Fibroblast of skin of left quadriceps (primary cell): ENCODE measurements at places on chromosomes 6 and 20.

DNA sequence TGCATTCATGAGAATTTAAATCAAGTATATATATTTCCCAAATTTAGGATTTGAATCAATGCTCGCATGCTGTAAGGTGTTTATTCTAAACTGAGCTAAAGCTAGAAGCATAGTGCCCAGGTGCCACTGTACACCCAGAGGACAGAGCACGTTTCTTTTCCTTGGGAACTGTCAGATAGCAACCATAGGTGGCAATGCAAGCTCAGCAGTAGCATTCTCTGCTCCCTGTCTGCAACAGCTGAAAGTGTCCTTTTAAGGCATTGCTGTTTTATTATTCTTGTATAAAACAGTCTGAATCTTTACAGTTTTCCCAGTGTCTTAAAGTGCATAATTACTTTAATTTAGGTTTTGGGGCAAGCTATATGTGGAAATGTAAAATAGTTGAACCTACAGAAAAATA, 443.4 kb upstream of the MMS22L start:
- no peak for DNase-seq

DNA sequence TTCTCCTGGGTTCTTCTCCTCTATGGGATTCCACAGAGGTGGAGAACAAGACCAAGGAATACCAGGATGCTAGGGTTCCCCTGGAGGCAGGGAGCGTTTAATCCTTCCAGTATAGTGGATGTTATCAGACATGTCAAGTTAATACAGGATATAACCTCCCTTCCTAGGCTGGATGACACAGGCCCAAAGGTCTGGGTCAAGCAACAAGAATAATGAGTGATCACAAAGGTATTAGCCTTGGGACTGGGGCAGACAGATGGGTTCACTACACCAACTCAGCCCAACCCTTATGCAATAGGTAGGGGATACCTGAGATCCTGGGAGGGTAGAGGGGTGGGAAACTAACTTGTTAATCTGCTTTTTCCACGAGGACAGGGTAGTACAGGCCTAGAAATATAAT, 690.3 kb downstream of the HTR1B start:
- no peak for DNase-seq

- no peak for DNase-seq
Observed at GRCh38 chr6:112576423-112576822, 229.3 kb downstream of the RFPL4B start.

GRCh38 chr20:45976086-45976485, 4.1 kb upstream of the ZNF335 start:
- DNase-seq = no peak

DNA sequence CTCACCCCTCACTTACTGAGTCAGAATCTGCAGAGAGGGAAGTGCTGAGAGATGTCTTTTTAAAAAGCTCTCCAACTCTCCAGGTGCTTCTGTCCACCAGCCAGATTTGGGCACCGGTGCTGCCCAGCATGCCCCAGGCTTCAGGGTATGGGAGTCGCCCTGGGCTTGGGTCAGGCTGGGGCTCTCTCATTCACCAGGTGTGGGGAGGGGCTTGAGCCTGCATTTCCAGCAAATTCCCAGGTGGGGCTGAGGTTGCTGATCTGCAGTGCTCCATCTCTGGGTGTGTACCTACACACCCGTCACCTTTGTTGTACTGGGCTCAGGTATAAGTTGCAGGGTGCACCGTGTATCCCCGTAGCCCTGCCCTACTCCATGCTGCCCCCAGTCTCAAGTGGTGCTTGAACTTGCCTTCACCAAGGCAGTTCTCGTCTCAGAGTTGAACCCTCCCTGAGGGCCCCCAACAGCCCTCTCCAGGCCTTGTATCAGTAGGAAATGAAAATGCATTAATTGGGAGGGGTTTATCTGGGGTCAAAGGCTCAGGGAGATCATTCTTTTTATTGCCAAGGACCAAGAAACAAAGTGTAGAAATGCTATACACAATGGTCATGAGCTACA, 23.5 kb downstream of the PPP1R3G start:
- no peak for DNase-seq

DNA sequence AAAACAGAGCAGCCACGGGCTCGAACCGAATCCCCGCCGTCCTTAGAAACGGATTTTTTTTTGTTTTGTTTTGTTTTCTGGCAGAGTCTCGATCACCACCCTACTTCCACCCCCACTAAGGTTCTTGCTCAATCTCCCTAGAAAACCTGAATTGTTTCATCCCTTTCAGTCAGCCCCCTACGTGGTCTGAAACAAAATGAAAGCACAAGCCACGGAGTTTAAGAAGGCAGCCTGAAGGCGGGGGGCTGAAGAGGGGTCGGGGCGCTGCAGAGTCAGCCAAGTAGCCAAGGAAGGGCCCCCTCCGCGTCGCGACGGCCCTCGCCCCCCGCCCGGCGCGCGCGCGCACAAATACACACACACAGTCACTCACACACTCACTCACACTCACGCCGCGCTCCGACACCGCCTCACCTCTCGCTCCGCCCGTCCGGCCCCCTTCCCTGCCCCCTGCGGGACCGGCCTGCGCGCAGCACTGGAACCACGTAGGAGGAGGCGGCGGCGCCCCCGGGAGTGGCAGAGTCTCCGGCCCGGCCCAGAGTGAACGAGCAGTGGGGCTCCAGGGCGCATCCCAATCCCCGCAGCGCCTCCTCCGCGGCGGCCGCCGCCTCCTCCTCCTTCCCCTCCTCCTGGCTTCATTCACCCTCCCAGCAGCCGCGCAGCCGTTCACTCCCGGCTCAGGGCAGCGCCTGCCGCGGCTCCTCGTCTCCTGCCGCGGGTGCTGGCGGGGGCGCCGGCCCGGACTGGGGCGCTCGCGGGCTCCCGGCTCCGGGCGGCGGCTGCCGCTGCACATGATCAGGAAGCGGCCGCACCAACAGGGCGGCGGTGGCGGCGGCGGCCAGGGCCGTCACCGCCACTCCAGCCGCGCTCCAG, 1.4 kb downstream of the ATXN1 start:
- peak; percentile 69 for DNase-seq

DNA sequence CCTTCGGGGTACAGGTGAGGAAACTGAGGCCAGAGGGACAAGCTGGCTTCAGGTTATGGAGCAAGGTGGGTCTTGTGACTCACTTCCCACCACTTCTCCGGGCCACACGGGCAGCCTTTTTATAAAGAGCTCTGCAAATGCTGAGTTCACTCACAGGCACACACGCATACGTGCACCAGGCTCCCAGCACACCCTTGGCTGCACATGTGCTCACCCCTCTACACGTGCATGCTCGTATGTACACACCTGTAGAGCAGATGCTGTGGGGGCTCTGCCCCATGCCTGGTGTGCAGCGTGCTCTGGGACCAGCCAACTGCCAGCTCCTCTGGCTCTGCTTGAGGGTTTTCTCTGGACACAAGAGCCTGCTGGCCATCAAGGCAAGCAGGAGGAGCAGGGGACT, 29.1 kb downstream of the VSTM2L start:
- DNase-seq = no peak

- no peak for DNase-seq
Observed at GRCh38 chr6:153001767-153002612, 519 bp downstream of the MTRF1L start.

GRCh38 chr20:22491194-22491505, 93.2 kb downstream of the FOXA2 start:
- no peak for DNase-seq

DNA sequence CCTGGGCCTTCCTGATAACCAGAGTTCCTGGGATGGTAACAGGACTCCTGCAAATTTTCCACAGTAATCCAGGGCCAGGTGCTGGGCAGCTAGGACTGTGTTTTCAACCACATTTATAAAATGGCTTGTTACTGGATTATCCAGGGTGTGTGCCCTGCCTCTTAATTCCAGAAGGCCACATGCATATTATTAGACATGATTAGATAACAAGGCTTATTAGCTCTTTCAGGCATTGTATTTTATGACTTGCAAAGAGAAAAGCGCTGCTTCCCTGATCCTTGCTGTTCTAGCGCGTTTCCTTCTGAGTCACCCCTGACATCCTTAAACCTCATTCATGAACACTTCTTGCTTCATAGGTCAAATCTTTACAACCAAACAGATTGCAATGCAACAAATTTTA, 208.6 kb downstream of the UST start:
- DNase-seq = no peak

GRCh38 chr6:52610011-52610410, 33.2 kb upstream of the TRAM2 start:
- DNase-seq = no peak

GRCh38 chr6:157291356-157291755, 32.0 kb downstream of the TMEM242 start:
- DNase-seq = no peak

DNA sequence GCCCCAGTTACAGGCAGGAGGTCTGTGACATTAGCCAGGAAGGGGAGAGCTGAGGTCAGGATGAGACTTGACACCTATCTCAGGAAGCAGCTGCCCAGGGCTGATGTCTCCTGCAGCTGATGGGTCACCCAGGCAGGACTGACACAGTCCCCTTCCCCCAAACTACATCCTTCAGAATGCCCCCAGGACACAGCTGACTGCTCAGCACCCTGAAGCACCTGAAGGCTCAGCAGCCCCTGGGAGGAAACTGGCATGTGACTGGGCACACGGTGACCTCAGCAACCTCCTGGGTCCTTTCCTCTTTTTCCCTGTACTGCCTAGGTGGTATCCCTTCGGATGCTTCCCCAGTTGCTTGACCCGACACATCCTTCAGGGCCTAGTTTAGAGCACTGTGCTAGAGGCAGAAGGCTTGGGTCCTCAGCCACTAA, 1.9 kb downstream of the SDC4 start:
- DNase-seq = no peak

DNA sequence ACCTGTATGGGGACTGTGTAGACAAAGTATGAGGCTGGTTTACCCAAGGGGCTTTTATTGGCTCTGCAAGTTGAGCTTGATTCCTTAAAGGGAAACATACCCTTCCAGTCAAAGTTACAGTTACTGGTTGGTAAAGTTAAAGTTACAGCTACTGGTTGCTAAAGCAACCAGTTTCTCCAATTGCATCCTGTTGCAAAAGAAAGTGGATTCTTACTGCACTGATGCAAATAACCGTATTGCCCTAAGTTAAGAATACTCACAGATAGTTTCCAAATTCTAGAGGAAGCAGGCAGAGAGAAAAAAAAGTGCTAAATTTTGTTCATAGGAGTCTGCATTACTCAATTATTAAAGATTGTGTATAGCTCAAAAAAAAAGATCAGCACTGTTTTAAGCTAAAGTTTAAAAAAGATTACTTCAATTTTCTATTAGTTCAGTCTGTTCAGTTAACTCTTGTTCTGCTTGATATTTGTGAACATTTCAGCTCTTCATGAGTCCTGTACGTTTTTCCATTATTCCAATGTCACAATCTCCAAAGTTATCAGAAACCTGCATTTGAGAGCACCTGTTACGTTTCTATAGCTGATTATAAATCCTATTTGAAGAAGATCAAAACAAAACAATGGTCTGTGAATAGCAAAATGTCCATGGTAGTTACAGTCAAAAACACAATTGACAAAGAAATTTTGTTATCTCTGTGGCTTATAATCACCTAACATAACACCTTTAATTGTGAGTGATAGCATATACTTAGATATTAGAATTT, 8.6 kb upstream of the IL22RA2 start:
- DNase-seq = no peak

- DNase-seq = no peak
Observed at GRCh38 chr6:120411394-120411793, 922.9 kb downstream of the TBC1D32 start.

DNA sequence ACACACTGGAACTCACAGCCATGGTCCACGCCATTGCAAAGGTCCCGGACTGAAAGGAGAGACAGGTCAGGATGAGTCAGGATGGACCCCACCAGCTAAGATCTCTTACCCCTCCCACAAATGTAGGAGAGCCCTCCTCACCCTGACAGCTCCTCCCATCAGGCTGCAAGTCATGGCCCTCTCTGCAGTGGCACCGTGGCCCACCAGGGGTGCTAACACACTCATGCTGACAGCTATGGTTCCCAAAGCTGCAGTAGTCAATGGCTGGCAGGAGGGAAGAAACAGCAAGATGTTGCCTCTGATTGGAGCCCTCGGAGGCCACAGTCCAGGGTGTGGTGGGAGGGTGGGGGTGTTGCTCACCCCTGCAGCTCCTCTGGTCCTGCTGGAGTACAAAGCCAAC, 5.7 kb upstream of the RBPJL start:
- DNase-seq = no peak

- no peak for DNase-seq
Observed at GRCh38 chr20:62897666-62898065, 28.6 kb downstream of the DIDO1 start.

DNA sequence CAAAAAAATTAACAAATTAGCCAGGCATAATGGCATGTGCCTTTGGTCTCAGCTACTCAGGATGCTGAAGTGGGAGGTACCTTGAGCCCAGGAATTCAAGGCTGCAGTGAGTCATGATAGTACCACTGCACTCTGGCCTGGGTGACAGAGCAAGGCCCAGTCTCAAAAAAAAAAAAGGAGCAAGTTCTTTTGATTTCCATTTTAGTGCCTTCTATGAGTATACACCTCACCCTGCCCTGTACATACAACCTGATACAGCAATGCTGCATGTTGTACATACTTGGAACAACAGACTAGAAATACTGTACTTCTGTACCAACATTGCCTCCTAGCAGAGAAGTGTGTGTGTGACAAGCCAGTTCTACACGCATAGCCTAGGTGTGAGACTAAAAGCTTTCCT, 97.3 kb upstream of the CARMIL1 start:
- DNase-seq = no peak

DNA sequence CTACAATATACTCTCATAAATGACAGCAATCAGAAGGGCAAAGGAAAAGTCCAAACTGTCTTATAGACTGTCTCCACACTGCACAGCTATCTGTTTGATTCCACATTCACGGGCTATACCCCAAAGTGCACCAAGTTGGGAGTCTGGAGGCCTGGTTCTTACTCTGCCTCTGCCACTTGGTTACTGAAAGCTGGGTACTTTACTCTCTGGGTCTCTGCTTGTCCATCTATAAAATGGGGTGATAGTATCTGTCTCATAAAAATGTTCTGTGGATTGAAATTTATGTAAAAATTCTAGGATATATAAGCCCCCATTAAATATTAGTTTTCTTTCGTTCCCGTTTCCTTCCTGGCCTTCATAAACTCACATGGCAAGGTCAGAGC, 86.5 kb downstream of the CD164 start:
- DNase-seq = no peak

DNA sequence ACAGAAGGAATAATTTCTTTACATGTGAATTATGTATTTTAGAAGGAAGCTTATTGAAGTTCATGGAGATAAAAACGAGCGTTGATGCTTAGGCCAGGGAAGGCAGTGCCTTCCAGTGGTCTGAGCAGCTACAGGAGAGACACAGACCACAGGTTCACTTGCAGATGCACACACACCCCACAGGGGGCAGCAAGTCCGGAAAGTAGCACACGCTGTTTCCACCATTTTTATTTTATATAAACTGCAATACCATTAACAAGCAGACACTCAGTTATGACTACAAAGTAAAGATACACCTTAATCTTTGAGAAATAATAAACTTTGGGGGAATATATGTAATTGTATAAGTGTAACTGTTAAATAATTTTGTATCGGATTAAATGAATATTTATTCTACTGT, 13.5 kb upstream of the DACT2 start:
- no peak for DNase-seq

- no peak for DNase-seq
Observed at GRCh38 chr6:87851674-87852299, 149.8 kb upstream of the AKIRIN2 start.

GRCh38 chr6:14305131-14305530, 187.6 kb downstream of the CD83 start:
- no peak for DNase-seq

- DNase-seq = no peak
Observed at GRCh38 chr6:130020073-130020906, 1.9 kb downstream of the L3MBTL3 start.
